Head of caudate nucleus (tissue), 42 donors: ENCODE measurements at places on chromosomes 4 and X.

GRCh38 chr4:24489870-24490269, 94.5 kb downstream of the DHX15 start:
- no peak for DNase-seq

- no peak for DNase-seq
Observed at GRCh38 chrX:23732704-23733103, 10.4 kb downstream of the ACOT9 start.

- DNase-seq = no peak
Observed at GRCh38 chrX:120761810-120762209, 113.9 kb downstream of the CT47B1 start.

- no peak for DNase-seq
Observed at GRCh38 chrX:129565046-129565650, 25.1 kb downstream of the OCRL start.

GRCh38 chrX:138745196-138745595, 33.7 kb upstream of the FGF13 start:
- DNase-seq = peak; percentile 9

DNA sequence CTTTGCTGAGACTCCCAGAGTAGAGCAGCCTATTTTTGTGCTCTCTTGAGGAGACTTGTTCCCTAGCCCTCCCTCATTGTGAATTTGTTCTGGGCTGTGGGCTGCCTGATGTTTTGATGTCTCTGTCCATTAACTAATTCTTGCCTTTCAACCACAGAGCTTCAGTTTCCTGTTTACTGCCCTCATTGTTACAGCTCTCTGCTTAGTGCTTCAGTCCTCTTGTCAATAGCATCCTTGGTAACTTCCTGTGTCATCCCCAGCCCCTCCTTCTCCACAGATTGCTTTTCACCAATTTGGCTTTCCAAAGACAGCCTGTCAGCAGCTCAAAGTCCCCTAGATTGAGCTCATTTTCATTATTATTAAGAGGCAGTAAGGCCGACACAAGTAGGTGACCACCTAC, 69.9 kb downstream of the COX7B2 start:
- peak; percentile 10 for DNase-seq

DNA sequence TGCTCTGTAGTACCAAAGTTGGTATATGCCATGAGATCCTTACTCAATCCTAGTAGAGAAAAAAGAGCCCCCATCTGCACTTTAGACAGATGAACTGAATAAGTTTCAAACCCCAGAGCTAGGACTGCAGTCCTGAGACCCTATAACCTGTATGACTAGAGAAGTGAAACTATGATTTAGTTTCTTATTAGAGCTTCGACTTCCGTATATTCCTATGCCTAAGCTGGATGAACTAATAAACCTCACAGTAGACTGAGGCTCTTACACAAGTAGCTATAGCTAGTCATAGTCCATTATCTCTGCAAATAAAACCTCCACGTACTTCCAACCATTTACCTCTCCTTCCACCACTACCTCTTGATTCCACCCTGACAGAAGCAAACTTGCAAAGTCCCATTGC, 6.3 kb upstream of the OTUD4 start:
- DNase-seq = no peak

DNA sequence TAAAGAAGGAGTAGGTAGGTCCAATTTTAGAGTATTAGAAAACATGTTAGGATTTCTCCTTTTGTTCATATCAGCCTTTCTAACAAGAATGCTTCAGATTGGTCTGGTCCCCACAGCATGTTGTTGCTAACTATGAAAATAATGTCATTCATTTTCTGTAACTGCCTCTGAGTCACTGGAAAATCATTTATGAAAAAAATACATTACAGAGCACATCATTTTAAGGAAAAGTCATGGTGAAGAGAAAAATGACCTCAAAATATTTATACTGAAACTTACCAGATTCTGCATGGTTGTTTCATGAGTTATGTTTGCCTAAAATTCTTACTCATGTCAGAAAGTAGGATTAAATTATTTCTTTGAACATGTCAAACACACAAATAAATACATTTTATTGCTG, 35.2 kb downstream of the DTHD1 start:
- DNase-seq = no peak

- DNase-seq = no peak
Observed at GRCh38 chrX:124820738-124821137, 474.4 kb downstream of the SH2D1A start.

DNA sequence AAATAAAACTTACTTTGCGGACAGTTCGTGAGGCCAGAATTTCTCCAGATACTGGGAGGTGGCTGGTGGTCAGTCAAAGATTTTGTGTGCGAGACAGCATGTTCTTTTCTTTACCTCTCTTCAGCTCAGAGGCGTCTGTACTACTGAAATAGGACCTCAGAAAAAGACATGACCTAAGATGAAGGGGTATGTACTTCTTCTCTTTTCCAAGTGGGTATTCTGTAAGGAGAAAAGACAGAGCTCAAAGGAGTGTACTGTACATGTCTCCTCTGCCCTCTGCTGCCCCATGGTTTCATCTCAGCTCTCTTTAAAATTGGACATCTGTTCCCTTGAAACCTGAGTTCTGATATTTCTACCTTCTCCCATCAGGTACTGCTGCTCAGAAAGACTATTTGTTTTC, 38.1 kb downstream of the SEPTIN11 start:
- no peak for DNase-seq

- DNase-seq = peak; percentile 20
Observed at GRCh38 chr4:17511051-17511450, 839 bp downstream of the QDPR start.

DNA sequence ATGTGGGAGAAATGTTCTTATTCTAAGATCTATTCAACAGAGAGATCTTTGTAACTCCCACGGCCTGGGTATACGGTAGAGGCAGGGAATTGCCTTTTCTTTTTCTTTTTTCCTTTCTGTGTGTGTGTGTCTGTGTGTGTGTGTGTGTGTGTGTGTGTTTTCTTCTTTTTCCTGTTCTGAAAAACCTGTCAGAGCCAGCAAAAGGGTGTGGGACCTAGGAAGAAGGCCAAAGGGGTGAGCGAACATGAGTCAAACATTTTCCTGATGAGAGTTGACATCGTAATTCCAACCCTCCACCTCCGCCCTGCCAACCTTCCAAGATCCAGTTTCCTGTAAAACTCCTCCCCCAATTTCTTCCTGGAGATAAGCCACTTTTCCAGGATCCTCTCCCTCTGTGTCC, 2.8 kb upstream of the CHIC2 start:
- DNase-seq = no peak

DNA sequence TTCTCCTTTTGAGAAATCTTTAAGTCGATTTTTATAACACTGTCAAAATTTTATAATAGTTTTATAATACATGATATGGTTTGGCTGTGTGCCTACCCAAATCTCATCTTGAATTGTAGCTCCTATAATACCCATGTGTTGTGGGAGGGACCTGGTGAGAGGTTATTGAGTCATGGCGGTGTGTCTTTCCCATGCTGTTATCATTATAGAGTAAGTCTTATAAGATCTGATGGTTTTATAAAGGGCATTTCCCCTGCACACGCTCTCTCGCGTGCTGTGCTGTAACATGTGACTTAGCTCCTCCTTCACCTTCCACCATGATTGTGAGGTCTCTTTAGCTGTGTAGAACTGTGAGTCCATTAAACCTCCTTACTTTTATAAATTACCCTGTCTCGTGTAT, 364.0 kb upstream of the SPANXN4 start:
- DNase-seq = no peak

GRCh38 chr4:121648516-121648915, 48.3 kb downstream of the ANXA5 start:
- DNase-seq = no peak

DNA sequence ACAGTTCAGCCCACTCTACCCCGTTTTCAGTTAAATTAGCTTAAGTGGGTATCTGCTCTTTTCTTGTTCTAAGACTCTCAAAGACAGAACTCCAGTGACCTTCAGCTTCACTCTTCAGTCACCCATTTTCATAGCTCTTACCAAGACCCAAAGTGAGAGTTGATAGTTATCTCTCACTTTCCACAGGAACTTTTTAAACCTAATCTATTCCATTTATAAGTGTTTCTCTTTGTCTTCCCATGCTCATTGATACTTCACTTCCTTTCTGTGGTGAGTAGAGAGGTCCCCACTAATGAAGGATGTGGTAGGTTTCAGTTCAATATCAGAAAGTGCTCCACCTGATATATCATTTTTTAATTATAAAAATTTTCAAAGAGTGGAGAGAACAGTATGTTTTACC, 33.4 kb downstream of the COX18 start:
- no peak for DNase-seq

GRCh38 chr4:41693629-41694028, 54.9 kb downstream of the PHOX2B start:
- DNase-seq = no peak
